NCI-H510A treated with DMSO at 0.1 percent for 48 hours (cell line): ENCODE measurements at places on chromosomes 16 and 17.

- no peak for DNase-seq
These were observed 3.9 kb downstream of the ABAT start for GRCh38 chr16:8678068-8678927.

- no peak for DNase-seq
These were observed 526.8 kb upstream of the GOT2 start for GRCh38 chr16:59260892-59261291.

DNA sequence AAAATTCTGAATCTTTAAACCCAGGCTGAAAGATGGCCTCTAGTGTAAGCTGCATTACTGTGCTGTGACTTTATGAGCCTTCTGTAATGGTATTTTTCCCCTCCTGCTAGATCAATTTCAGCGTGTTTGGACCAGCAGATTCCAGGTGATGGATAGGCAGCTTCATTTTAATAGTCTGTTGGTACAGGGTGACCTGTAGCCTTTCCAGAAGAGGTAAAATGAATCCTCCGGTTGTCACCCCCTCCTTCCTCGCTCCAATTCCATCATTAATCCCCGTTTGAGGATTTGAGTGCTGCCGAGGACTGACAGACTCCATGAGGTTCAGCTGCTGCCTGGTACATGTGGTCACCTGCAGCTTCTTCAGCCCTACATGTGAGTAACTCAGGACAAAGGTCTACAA lies 48.9 kb downstream of the MYH3 start:
- no peak for DNase-seq

GRCh38 chr17:55202896-55203295 lies 61.9 kb upstream of the HLF start:
- no peak for DNase-seq

DNA sequence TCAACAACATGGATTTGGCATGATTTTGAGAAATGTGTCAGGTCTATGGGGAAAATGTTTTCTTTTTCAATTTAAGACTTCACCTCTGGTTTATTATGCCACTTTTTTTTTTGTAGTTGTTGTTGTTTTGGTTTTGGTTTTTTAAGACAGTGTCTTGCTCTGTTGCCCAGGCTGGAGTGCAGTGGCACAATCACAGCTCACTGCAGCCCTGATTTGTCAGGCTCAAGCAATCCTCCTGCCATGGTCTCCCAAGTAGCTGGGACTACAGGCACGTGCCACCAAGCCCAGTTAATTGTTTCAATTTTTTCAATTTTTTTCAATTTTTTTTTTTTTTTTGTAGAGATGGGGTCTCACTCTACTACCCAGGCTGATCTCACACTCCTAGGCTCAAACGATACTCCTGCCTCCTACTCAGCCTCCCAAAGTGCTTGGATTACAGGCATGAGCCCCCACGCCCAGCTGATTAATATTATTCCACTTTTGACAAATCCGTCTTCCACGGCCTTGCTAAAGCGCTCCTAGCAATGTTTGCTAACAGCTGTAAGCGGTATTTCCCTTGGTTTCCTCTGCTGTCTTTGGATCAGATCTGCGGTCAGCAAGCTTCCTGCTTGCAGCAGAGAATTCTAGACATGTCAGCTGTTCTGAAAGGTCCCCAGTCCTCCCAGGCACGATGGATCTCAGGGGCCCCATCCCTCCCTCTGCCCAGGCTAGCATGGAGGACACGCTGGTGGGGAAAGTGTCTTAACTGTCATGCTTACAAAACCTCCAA lies 7.0 kb upstream of the MILR1 start:
- no peak for DNase-seq
